ENCODE measurements at places on chromosomes 13 and 19.

DNA sequence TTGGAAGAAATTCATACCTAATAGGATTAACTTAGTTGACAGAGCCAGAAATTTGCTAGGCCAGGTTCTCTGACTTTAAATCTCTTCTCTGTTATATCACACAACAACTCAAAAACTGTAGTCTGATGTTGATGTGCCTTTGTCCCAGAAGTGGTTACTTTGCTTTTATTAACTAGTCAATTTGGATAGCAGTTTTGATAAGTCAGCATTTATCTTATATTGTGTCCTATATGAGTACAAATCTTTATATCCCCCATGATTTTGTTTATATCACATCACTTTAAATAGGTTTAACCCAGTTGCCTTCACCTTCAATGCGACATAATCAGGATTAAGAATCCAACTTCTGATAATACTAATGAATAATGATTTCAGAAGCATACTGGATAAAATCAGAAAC lies 459.3 kb downstream of the GPC6 start:
- DNase-seq: no peak

DNA sequence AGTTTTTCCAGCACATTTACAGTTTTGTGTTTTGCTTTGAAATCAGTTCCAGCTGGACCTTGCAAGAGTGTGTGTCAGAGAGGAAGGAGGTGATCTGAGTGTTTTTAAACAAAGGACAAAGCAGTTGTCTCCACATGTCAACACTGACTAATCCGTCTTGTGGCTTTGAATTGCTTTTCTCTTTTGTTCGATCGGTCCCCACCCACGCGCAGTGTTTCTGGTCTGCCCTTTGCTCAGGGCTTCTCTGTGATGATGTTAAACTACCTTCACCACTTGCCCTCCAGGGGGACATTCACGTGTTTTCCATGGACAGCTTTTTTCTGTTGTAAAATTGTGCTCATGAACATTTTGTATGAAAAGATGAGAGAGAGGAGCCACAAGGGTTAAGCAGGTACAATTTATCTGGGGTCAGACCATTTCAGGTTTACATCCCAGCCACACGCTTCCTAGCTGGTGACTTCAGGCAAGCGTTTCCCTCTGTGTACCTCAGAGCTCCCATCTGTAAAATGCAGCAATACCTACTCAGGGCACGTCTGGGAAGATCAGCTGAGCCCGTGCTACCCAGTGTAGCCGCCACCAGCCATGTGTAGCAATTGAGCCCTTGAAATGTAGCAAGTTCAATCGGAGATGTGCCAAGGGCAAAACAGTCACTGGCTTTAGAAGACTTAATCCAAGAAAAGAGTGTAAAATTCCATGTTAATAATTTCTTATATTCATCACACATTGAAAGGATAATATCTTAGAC lies 13.5 kb upstream of the PLA2G4C start:
- no peak for DNase-seq

DNA sequence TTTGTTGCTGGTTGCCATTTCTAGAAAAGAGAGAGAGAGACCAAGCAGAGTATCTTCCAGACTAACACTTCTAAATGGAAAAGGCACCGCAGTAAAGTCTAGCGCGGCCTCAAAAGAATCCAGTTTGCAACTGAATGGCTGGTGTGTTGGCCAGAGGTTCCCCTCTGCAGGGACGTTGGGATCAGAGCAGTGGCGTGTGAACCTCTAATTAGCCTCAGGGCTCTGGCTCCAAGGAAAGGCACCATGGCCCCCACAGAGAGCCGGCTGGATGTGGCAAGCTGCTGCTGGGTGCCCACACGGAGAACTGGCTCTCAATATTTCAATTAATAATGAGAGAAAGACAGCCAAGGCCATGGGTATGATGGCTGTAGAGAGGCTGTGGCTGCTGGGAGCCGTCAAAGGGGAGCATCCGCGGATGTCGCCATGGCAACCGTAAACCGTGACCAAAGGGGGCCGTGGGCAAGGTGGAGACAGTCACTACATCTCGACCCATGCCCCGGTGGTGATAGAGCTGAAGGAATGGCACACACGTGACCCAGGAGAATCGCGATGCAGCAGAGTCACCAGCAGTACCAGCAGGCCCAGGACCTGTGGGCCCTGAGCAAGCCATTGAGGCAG lies 9.5 kb downstream of the VSTM2B start:
- DNase-seq: no peak

DNA sequence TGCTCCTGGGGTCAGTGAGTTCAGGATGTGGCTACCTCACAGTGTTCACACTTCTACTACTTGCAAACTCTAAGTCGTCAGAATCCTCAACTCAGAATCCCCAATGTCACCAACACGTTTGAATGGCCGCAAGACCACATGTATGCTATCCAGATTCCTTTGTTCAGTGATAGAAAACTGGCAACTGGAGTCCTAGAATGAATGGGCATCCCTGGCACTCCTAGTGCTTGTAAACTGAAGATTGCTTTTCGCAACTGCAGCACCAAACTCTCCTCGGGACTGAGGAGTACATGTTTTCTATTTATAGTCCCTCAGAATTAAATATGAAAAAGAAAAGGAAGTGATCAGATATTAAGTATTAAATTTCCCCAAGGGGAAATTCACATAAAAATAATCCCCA lies 4.9 kb downstream of the SMAD9 start:
- no peak for DNase-seq

- DNase-seq: no peak
These were observed 34.8 kb upstream of the CYSLTR2 start for GRCh38 chr13:48618937-48619336.

DNA sequence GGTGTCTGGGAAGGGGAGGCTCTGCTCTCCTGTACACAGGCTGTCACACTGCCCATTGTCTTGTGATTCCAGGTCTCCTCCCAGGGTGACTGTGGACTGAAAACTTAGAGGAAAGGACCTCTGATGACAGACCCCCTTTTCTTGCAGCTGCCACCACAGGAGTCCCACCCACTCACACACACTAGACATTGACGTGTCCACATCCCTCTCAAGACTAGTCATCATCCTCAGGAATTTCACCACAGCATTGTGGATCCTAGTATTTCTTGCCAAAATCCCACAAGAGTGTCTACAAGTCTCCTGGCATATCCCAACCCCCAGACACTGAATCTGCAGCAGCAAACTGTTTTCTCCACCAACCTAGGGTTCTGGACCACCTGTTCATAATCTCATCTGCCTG lies 5.3 kb downstream of the ZNF85 start:
- no peak for DNase-seq

- DNase-seq: peak; percentile 67
These were observed 38.4 kb downstream of the BRD4 start for GRCh38 chr19:15293781-15294491.

DNA sequence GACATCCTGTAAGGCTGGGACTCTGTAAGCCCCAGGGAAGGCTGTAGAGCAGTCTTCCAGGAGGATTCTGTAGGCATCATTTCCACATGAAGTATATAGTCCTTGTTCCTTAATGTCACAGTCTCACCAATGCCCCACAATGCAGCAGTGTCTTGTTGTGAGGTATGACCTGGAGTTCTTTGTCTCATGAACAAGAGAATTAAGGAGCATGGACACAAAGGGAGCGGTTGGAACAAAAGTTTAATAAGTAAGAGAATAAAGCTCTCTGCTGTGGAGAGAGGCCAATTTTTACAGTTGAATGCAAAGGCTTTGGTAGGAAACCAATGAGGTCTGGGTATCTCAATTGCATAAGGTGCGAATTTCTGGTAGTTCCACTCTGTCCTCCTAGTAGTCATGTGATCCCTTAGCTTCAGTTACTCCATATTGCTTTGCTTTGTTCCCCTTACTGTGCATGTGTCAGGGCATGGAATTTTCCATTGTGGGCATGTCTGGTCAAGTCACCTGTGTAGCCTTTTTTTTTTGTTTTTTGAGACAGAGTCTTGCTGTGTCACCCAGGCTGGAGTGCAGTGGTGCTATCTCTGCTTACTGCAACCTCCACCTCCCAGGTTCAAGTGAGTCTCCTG lies 124.3 kb upstream of the TMTC4 start:
- no peak for DNase-seq

GRCh38 chr13:45974500-45974899 lies 78.0 kb downstream of the ZC3H13 start:
- DNase-seq: no peak

- no peak for DNase-seq
These were observed 2.9 kb downstream of the ZNF90 start for GRCh38 chr19:20080656-20081055.
